Kidney glomerular epithelial cell (primary cell): ENCODE measurements at places on chromosomes 3 and 15.

DNA sequence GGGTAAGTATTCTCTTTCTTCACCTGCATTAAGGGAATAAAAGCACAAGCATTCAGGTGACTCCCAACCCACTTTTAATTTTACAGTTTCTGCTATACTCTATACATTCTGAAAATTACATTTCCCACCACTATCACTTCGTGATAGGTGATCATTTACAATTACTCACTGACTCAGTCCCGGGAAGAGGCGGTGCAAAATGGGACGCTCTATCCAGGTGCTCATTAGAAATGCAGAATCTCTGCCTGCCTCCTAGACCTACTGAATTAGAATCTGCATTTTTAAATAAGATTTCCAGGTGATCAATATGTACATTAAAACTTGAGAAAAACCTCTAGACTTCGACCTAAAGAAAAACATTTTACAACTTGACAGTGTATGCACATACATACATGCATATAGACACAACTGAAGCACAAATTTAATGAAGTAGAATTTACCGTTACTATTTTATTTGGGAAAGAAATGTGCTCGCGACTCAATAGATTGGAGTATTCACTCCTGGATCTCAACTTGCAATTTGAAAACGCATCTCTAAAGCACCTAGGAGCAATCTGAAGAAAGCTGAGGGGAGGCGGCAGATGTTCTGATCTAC is 598 bp upstream of the TGFBR2 start:
- no peak for DNase-seq

GRCh38 chr3:71050166-71050537 is 533.4 kb downstream of the FOXP1 start:
- peak; percentile 41 for DNase-seq

GRCh38 chr3:149806171-149806778 is 6.7 kb upstream of the RNF13 start:
- DNase-seq = no peak

DNA sequence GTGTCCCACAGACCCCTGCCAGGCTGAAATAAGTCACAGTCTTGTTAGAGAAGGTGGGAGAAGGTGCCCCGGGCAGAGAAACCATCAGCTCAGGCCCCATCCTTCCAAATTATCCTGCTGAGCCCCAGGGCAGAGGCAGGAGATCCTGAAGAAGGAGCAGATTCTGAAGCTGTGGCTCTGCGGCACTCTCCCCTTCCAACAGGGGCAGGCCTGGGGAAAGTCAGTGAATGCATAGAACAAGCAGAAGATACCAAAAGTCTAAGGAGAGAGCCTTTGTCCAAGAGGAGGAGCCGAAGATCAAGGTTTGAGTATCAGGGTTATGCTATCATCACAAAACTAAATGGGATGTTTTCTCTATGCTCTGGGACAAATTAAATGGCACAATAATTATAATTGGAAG is 249.3 kb downstream of the XXYLT1 start:
- DNase-seq = no peak

DNA sequence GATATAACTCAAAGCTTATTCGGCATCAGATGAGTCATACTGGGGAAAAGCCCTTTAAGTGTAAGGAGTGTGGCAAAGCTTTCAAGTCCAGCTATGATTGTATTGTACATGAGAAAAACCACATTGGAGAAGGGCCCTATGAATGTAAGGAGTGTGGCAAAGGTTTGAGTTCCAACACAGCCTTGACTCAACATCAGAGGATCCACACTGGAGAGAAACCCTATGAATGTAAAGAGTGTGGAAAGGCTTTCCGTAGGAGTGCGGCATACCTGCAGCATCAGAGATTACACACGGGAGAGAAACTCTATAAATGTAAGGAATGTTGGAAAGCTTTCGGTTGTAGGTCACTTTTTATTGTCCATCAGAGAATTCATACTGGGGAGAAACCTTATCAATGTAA is 7.5 kb downstream of the ZNF621 start:
- DNase-seq = no peak

DNA sequence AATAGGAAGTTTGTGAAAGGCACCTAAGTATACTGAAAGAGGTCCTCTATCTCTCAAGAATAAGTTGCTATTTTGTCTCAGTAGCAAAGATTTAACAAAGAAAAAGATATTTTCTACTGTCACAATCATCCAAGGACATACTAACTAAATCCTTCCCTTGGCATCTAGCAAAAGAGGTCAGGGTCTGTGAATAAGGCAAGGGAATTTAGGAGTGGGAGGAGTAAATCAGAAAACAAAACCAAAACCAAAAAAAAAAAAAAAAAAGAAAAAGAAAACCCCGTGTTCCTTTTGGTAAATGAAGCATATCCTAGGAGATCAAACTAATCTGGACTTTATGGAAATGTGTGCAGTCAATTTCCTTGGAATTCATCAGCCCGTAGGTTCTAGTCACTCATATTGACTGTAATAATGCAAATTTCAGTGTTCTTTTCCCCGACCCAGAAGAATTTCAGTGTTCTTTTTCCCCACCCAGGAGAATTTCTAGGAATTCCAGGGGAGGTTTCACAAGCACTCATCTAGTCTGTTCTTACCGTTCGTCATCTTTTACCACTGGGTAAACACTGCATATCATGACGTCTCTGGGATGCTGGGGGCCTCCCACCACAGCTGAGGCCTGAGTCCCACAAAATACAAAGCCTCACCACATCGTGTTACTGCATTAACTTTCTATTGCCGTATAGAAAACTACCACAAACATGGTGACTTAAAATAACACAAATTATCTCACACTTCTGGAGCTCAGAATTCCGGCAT is 113.8 kb upstream of the CCDC54 start:
- DNase-seq = no peak
